ENCODE measurements at places on chromosomes 6 and 20. TPM values are rescaled to one million over a fixed set of nuclear protein-coding genes. Genes with fewer than 3 reads are reported as not detected.

GRCh38 chr6:155297669-155298068 is 16.6 kb downstream of the TFB1M start:
- no peak for DNase-seq

DNA sequence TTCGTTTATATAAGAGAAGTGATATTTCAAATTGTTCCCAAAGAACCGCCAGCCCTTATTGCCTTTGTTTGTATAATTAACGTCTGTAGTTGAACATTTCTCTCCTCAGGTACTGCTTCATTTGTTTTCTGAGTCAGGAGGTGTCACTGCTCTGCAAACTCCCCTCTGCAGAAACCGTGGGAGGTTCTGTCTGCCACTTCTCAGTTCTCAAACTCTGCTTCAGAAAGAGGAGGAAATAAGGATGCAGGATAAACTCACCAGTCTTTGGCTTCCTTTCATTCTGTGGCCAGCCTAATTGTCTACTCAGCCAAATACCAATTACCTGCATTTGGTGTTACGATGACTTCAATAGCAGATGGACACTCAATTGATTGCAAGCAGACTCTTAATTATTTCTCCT is 149.8 kb downstream of the PAK5 start:
- no peak for DNase-seq

DNA sequence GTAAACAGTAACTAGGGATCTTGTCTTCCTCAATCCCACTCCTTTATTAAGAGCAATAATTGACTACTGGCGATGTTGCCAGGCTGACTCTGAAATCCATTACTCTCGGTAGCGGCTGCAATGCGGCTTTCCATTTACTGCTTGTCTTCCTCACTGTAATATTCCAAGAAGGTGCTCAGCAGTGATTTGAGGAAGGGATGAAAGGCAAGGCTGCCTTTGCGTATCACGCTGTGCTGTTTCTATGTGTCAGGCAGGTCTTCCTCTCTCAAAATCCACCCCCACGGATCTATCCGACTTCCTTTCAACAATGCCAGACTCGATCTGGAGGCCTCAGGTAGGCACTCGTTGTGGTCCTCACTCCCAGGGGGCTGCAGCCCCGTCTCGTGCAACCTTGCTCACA is 261.4 kb upstream of the CDH4 start:
- no peak for DNase-seq

DNA sequence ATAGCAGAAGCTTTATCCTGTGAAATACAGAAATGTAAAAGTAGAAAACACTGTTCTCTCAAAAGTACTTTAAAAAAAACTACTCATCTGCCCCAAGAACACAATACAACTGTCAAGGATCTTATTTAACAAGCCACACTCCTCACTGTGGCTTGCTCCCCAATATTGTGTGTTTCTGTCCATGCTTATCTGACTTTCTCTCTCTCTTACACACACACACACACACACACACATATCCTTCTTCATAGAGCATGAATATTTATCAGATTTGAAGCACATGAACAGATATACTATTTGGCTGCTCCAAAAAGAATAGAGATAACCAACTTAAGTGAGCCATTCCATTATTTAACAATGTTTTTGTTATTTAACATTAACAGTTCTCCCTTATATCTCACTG is 3.6 kb upstream of the PHIP start:
- DNase-seq, result no peak

DNA sequence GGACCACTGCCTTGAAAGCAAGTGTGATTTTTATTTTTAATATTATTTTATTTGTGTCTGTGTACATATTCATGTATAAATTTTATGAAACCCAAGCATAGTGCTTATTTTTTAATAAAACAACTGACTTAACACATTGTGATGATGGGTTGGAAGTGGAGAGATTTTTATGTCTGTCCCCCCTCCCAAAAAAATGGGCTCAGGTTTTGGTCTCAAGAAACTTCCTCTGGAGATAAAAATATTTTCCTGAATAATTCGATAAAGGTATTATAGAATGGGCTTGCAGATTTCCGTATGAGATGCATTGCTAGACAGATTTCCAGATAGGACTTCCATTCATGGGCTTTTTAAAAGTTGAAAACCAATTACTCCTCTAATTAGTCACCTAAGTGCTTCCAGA is 2.7 kb downstream of the FOXQ1 start:
- no peak for DNase-seq

DNA sequence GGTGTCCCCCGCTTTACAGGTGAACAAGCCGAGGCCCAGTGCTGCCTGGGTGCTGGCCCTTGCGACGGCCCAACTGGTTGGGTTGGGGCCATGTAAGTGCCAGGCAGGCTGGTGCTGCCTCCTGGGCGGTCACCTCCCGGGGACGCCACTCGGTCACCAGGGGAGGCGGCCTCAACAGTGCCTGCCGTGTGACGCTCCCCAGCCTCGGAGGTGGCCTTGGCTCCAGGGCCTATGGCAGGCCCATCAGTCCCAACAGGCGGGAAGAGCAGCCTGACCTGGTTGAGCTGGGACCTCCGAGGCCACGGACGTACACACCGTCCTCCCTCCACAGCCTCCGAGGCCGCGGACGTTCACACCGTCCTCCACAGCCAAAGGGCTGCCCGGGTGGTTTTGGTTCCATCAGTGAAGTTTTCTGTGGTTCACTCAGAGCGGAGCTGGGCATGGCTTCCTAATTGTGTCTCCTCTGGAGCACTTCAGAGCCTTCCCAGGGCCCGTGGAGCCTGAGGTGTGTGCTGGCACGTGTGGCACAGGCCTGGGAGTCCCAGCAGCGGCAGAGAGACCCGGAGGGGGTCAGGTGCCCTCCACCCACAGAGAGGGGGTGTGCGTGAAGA is 19.3 kb upstream of the SLCO4A1 start:
- no peak for DNase-seq

DNA sequence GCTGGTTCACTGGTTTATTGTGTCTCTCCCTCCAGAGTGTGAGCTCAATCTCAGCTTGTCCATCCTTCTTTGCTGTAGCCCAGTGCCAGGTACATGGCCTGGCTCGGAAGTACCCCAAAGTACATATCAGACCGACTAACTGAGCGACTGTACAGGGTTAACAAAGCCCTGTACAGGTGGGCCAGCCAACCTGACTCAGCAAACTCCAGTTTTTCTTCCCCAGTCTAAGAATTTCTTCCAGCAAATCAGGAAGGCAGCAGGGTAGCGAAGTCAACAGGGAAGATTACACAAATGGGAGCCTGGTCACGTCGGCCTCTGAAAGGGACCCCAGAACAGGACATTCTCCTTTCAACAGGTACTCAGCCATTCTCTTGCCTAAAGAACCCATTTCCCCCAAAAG is 31.3 kb downstream of the ZMYND8 start:
- DNase-seq, result no peak

- DNase-seq, result no peak
These were observed 15.4 kb downstream of the UQCC2 start for GRCh38 chr6:33696076-33696475.

GRCh38 chr6:65098349-65098748 is 608.7 kb downstream of the EYS start:
- DNase-seq, result no peak

GRCh38 chr20:59662856-59663512 is 58.6 kb downstream of the PHACTR3 start:
- DNase-seq, result no peak

DNA sequence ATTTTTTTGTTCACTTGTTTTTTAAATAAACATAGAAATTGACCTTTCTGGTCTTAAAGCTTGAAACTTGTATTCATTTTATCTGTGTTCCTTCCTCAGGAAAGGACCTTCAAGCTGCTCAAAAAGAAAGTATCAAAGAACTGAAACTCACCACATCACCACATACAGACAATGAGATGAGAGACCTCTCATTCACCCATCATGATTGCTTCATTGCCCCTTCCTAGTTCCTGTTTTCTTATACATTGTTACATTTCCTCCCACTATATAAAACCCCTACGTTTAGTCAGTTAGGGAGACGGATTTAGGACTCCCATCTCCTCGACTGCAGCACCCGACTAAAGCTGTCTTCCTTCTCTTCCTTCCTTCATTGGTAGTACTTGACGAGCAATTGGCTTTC is 180.5 kb upstream of the OPRM1 start:
- DNase-seq, result no peak

- no peak for DNase-seq
These were observed 8.5 kb upstream of the TBXT start for GRCh38 chr6:166176106-166176505.

GRCh38 chr20:15241681-15242080 is 904.3 kb upstream of the FLRT3 start:
- DNase-seq, result no peak

GRCh38 chr20:64231621-64232550 is 23.7 kb upstream of the PCMTD2 start:
- no peak for DNase-seq

DNA sequence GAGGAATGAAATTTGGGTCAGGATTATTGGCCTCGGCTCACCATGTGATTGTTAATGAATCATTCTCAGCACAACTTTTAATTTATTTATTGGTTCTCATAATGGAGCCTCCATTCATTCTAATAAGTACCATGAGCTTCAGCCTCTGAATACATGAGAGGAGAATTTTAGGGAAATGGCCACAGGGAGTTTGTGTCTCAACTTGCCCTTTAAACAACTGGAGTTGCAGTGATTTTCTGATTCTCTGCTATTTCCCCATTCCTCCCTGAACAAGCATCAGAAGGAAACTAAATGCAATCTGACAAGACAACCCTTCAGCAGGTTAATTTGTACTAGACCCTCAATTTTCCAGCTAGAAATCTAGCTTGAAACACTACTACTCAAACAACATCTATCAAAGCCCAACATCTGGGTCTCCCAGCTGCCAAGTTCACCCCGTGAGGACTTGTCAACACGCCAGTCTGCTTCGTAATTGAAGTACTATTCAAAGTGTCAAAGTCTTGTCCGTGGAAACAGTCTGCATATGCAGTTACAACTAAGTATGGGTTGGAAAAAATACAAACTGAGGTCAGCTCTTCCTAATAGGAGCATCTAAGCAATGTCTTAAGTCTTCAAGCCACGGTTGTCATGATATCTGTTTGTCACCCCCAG is 235.4 kb downstream of the CDH4 start:
- no peak for DNase-seq

DNA sequence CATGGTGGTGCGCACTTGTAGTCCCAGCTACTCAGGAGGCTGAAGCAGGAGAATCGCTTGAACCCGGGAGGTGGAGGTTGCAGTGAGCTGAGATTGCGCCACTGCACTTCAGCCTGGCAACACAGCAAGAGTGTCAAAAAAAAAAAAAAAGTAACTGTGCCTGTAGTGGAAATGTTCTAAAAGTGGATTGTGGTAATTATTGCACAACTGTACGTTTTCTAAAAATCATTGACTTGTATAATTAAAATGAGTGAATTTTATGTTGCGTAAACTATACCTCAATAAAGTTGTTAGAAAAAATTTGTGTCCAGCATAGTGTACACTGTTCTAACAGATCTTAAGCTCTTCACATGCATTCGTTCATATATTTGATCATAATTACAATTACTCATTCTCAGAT is 5.5 kb downstream of the SEC23B start:
- DNase-seq, result no peak

GRCh38 chr6:87375315-87375714 is 30.7 kb downstream of the C6orf163 start:
- no peak for DNase-seq

DNA sequence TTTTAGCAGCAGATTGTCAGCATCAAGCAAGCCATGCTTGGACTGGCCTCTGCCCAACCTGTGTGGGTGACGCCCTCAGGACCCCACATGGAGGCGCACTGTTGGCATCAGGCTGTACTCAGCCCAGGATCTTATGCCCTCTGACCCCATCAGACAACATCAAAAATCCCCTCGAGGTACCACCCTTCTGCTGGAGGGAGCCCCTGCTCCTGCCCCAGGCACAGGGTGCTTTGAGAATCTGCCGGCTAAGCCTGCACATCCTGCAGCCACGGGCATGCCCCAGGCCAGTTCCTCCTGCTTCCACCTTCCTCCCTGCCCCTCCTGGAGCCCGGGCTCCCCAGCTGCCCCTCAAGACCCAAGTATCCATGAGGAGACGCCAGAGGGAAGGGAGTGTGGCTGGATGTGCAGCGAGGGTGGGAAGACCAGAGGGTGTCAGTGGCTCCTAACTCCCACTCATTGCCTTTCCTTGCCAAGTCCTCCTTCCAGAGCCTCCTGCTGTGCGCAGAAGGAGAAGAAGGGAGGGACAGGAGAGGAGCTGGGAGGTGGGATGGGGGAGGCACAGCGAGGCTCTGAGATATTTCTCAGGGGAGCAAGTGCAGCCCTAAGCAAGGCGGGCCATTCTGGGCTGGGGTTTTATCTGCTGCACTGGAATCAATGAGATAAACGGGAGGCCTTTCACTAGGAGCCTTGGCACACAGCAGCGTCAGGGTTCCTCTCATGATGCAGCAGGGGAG is 77.4 kb upstream of the CST7 start:
- no peak for DNase-seq

DNA sequence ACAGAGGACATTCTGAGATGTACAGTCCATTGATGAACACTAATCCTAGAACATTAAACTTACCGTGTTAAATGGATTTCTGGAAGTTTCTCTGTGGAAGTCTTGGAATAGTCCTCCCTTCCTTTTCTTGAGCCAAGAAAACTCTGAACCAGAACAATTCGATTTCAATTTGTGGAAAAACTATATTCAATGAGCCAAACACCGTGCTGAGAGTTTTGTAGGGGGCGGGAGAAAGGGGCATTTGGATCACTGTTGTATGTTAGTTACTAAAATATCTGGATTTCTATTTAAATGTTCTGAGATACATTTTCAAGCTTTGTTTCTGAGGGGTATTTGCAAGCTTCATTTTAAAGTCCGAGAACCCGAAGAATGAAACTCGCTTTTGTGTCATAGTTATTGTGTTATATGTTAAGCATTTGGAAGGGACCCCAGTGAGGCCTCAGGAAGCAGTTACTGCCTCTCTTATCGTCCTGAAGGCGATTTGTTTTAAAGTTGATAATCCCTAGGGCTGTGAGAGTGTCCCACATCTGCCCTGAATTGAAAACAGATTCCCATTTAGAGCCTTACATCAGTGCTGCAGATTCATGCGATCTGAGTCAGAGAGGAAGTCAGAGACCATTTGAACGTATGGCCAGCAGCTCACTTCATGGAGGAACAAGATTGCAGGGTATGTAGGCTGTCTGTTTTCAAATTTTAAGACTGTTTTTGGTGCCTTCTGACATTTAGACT is 70.8 kb upstream of the SASH1 start:
- no peak for DNase-seq

GRCh38 chr6:157530126-157530525 is 149.1 kb downstream of the ZDHHC14 start:
- no peak for DNase-seq

DNA sequence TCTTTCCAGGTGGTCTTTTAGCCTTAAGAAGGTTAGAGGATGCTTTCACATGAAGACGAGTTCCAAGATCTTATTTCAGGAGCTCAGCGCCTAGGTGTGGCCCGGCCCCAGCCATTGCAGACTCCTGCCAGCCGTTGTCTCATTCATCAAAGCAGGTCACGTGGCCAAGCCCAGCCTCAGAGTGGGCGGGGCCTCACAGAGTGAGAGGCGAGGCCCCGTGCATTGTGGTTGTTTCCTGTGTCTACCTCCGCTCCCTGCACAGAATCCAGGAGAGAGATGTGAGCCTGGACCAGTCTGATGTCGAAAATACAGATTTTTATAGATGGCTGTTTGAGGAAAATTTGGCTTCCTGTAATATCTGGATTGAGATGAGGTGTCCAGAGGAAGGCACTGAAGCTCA is 49.2 kb upstream of the CST5 start:
- DNase-seq, result peak; percentile 47

GRCh38 chr6:61711849-61712248 is 574.2 kb downstream of the KHDRBS2 start:
- no peak for DNase-seq

Gene PTGIS
- 1.6 TPM for total RNA-seq

Gene CLPSL2
- total RNA-seq, result not detected

Gene BPIFB4
- total RNA-seq, result not detected

Gene CTCFL
- not detected for total RNA-seq

Gene CDC5L
- total RNA-seq, result 23.8 TPM

Gene SNTA1
- total RNA-seq, result 6.9 TPM
